ENCODE measurements at places on chromosomes 5 and 9.

DNA sequence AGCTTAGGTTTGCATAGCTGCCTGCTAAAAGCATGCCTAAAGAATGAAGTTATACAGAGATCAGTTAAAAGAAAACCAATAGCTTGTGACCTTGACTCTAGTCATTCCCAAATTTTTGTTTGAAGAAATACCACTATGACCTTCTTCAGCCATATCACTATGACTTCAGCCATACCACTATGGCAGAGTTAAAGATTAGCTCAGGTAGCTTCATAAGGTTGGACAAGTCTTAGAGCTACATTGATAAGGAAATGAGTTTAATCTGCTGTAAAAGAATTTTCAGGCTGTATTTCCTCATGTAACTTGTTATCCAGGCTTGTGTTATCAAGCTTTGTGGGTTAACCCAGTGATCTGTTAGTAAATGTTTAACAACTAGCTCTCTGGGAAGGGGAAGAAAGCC lies 30.7 kb downstream of the C6 start:
- peak; percentile 15 for DNase-seq

DNA sequence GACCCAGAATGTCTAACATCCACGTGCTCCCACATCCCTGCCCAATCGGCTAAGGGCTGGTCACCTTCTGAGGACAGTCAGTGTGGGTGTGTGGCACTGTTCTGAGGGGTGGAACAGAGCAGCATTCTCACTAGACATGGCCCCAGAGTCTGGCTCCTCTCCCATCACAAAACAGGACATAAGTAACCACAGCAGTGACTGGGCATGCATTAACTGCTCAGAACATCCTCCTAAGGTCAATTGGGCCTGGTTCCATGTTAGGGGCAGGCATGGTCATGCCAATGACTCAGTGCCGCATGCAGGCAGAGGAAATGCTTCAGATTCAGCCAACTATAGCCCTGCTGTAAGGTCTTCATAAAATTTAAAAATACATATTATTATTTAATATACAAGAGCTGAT lies 12.9 kb downstream of the MACROH2A1 start:
- no peak for DNase-seq

DNA sequence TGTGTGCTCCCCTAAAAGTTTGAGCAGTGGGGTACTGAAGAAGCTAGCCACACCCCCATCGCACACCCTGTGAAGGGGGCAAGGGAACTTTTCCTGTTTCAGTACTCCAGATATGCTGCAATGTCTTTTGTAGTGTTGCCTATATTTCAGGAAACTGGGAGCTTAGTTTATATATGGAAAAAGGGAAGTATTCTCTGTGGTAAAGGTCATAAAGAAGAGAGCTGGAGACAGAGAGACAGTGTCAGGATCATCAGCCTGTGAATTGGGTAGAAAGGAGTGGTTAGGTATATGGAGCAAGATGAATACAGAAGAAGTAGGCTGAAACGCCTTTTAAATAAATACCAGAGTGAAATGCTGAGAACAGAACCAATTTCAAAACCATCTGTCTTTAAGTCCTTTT lies 82.2 kb upstream of the C9orf72 start:
- DNase-seq, result no peak

DNA sequence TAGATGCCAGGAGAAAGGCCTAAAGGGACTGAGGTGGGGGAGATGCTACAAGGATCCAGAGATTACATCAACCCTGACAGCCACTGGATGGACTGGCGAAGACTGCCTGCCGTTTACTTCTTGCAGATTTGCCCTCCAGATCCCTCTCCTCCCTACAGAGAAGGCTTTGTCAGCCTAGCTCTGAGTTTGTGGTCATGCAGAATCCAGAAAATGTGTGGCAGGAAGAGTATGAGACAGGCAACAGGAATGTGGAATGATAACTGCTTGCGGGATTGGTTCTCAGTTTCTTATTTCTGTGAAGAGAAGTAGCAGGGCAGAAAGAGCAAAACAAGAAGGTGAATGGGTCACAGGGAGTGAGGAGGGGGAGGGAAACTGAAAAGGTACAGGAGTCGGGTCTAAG lies 129.6 kb downstream of the TLE1 start:
- peak; percentile 47 for DNase-seq

GRCh38 chr5:15571081-15571480 lies 71.1 kb downstream of the FBXL7 start:
- no peak for DNase-seq

DNA sequence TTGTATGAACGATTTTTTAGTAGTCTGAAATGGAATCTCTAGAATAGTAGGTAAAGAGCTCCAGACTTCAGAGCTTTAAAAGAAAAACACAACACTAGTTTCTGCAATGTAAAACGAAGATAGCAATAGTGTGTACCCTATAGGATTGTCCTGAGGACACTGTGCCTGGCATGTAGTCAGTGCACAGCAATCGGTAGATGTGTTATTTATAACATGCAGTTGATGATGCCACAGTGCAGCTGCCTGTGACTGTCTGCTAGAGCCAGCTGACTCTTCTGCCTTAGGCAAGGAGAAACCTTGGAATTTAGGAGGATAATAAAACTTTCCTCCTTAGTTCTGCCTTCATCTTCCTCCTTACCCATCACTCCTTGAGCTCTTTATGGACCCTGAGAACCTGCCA lies 27.7 kb upstream of the TMOD1 start:
- DNase-seq, result no peak

GRCh38 chr9:129981180-129981907 lies 61.6 kb downstream of the FNBP1 start:
- DNase-seq, result peak; percentile 1

DNA sequence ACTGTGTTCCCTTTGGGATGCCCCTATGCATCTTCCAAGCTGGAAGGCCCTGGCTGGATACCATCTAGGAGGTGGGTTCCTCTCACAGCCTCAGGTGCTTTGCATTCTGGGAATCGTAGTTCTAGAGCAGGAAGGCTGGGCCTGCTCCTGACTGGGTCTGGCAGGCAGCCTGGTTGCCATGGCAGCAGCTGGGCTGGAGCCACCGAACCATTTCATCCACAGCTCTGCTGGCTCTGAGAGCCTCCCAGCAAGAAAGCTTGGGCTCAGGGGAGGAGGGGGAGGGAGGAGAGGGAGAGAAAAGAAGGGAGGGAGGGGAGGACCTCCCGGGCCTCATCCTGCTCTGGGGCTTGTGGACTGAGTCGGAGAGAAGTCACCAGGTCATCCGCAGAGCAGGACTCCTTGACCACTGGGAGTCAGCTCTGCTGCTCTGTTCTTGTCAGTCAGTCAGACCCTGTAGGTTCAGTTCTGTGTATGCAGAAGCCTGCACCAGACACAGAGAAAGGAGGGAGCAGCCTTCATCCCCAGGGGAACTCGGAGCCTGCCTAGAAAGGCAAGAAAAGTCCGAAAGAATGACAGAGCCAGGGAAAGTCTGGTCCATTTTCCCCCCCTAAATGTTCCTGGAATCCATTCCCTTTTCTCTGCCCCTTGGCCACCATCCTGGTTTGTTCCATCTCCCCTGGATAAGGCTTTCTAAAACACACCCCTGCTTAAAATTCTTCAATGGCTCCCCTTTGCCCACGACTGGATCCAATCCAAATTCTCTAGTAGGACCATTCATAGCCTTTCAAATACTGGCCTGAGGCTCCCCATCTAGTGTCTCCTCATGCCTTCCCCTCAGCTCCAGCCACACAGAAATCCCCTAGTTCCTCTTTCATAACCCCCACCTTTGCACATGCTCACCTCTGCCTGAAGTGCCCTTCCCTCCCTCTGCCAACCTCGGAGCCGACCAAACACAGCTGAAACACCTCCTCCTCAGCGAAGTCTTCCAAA lies 65.4 kb upstream of the ARAP3 start:
- peak; percentile 52 for DNase-seq

DNA sequence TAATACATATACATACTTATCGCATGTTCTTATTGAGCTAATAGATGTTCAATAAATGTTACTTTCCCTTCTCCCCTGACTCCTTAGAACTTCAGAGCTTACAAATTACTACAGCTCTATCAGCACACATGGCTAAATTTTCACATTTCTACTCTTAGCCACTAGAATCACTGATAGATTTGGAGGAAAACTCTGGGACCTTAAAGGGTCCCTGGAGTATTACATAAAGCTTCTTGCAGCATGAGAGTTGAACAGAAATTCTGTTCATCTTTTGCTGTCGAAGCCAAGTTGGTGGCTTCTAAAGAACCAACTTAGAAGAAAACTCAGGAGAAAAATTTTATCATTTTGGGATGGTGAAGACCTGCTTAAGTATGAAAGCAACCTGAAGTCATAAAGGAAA lies 15.5 kb downstream of the B4GALT1 start:
- no peak for DNase-seq

DNA sequence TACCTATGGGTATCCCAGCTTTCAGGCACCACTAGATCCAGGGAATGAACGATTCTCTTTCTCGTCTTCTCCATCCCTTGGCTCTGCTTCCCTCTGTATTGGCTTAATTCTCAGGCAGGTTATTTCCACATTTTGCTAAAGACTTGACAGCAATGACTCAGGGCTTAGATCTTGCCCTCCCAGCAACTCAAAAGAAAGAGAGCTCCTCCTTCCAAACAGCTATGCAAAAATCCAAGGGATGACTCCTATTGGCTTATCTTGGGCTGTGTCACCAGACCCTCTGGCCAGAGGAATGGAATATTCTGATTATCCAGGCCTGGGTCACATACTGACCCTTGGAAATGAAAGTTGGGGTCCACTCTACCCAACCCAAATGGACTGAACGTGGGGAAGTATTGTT lies 270.2 kb downstream of the NTRK2 start:
- no peak for DNase-seq

DNA sequence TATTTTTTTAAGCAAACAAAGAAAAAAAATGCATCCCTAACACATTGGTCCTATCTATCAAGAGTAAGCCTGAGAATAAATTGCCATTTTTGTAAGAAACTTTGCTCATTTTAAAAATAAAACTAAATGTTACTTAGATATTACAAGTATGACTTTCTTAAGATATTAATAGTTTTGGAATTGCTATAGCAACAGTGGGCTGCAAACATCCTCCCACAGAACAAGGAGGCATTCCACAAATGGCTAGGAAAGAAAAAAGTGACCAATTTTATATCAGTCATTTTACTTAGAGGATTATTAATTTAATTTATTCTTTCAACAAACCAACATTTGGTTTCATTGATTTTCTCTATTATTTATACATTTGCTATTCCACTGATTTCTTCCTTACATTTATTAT lies 63.7 kb downstream of the LURAP1L start:
- no peak for DNase-seq

DNA sequence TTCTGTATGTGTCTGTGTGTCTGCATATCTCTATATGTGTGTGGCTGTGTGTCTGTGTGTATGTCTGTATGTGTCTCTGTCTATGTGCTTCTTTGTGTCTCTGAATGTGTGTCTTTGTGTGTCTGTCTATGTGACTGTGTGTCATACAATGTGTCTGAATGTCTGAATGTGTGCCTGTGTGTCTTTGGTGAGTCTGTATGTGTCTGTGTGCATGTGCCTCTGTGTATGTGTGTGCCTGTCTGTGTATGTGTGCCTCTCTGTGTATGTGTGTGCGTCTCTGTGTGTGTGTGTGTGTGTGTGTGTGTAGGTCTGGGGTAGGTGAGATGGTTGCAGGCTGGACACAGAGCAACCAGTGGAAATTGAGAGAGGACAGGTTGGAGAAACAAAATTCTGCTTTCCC lies 435.3 kb downstream of the ARHGEF28 start:
- no peak for DNase-seq

- DNase-seq, result no peak
Measured at GRCh38 chr5:178396796-178397720, 164.5 kb upstream of the PHYKPL start.

DNA sequence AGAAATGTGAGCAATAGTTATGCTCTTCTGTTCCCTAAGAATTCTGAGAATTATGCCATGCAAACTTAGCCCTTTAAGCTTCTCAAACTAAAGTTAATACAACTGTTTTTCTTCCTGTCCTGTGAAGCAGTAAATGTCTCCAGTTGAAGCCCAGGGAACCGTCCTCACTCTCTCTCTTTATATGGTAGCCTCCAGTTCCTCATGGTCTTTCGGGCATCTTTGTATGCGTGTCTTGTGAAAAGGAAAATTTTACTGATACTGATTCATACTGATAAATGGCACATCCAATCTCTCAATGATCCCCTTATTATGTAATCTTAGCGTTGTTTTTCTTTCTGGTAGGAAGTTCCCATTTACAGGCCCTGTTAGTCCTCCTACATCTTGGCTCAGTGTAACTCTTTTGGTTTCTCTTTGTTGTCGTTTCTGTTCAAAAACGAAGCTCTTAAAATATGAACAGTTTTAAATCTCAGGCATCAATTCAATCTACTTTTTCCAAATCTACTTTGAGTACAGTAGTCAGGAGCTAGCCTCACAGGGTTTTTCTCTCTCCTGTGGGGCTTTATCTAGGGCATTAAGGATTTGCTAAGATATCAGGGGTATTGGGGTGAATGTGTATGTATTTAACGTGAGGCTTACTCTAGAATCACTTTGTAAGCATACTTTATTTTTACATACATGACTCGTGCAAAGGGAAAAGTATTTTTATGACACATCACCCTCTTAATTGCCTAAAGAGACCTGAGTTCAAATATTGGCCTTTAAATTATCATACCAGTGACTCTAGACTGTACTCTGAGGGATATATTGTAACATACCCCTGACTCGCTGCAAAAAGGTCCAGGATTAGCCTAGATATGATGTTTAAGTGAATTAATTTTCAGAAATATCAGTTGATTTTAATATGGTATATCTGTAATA lies 258.0 kb downstream of the NR3C1 start:
- no peak for DNase-seq

DNA sequence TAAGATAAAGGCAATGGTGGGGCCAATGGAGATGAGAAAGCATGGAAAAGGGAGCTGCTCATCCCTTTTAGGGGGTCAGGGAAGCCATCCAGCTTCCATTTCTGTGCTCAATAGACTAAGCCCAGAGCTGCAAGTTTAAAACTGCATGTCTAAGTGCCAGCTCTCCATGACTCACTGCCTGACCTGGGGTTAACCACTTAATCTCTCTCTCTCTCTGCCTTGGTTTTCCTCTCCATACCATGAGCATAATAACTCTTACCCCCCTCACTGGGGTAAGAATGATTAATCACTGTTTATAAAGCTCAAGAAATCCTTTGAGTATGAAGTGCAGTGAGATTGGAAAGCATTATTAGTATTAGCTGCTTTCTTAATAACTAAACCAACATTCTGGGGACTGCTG lies 1382.4 kb upstream of the WWC1 start:
- peak; percentile 57 for DNase-seq

- DNase-seq, result no peak
Measured at GRCh38 chr5:113680534-113680933, 167.0 kb downstream of the YTHDC2 start.

- DNase-seq, result no peak
Measured at GRCh38 chr9:94973451-94973941, 247.0 kb downstream of the AOPEP start.

- DNase-seq, result no peak
Measured at GRCh38 chr9:106816524-106816923, 46.4 kb upstream of the ZNF462 start.

GRCh38 chr9:92369075-92369474 lies 35.3 kb downstream of the OGN start:
- no peak for DNase-seq

GRCh38 chr5:158133369-158133768 lies 274.4 kb upstream of the CLINT1 start:
- no peak for DNase-seq

DNA sequence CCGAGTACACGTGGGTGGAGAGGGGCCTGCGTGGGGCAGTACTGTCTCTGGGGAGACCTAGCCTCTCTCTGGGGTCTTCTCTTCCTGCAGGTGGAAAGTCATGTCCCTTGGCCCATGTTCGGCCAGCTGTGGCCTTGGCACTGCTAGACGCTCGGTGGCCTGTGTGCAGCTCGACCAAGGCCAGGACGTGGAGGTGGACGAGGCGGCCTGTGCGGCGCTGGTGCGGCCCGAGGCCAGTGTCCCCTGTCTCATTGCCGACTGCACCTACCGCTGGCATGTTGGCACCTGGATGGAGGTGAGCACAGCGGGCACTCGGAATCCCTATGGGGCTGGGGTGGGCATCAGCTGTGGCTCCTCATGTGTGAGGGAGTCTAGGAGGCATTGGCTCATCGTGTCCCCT lies 5.5 kb upstream of the CACFD1 start:
- DNase-seq, result no peak

Measured in Calu3 (cell line).